ENCODE measurements at places on chromosomes 7 and 10.

GRCh38 chr7:75055155-75055554, 18.4 kb downstream of the RCC1L start:
- no peak for DNase-seq

DNA sequence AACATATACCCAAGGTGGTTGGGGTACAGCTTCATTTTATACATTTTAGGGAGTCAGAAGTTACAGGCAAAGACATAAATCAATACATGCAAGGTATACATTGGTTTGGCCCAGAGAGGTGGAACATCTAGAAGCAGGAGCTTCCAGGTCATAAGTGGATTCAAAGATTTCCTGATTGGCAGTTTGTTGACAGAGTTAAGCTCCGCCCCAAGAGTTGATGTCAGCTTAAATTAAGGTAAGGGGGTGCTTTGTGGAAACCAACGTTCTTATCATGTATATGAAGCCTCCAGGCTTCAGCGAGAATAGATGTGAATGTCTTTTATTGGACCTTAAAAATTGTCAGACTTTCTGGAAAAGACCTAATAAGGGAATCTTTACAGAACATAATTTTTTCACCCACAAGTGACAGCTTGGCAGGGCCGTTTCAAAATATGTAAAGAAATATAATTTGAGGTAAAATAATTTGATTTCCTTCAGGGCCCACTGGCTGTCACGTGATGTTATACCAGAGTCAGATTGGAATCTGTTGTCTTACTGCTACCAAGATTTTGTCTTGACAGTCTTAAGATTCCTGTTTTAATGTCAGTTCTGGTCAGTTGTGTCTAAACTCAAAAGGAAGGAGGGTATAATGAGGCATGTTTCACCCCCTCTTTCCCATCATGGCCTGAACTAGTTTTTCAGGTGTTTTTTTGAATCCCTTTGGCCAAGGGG, 6.3 kb upstream of the PANK1 start:
- no peak for DNase-seq

GRCh38 chr10:55311848-55312635, 511.0 kb upstream of the PCDH15 start:
- DNase-seq: no peak

- peak; percentile 67 for DNase-seq
Observed at GRCh38 chr7:75776295-75776971, 4.4 kb upstream of the CCL26 start.

DNA sequence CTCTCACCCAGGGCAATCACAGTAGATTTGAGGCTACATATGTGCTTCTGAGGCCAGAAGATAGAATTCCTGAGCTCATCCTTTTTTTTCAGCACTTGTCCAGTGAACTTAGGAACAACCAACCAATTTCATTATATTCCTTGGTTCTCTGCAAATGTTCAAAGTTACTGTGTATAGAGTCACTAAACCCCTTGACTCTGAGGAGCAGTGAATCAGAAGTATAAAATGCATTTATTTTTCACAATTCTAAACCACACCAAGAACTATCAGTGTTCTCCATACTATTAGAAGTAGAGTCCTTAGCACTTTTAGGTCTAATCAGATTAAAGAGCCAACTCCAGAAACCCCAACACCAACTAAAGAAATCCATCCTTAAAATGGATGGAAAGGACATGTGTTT, 19.6 kb upstream of the PAPSS2 start:
- DNase-seq: no peak

GRCh38 chr7:101507791-101508252, 121.3 kb downstream of the MYL10 start:
- DNase-seq: peak; percentile 47

All from Panc1 (cell line).